ENCODE measurements at places on chromosomes 2 and 18. TPM values are rescaled to one million over a fixed set of nuclear protein-coding genes. Genes with fewer than 3 reads are reported as not detected.

DNA sequence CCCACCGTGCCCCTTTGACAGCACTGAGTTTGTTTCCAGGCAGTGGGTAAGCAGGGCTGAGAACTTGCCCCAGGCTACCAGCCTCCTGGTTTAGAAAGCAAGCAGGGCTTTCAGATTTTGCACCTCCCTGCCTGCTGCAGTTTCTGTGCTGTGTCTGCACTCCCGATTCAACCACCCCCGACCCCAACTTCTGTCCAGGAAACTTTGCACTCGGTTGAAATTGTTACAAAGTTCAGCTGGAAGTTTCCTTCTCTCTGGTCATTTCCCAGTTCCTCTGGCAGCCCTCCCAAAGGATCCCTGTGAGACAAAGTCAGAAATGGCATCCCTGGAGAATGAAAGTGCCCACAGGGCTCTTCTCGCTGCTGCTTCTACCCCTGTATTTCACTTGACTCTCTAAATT is 12.4 kb upstream of the UPP2 start:
- DNase-seq, result no peak

GRCh38 chr2:19035238-19035637 is 323.2 kb downstream of the OSR1 start:
- peak; percentile 68 for DNase-seq

DNA sequence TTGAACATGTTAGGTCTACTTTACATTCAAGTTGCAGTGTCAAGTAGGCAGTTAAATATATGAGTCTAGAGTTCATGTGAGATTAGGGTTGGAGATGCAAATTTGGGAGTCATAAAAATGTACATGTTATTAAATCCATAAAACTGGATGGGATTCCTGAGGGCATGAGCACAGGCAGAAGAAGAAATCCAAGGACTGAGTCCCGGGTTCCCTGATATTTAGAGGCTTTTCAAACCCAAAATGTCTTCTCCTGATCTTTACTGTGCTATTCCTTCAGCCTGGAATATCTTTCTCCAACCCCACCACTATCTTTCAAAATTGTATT is 23.3 kb upstream of the EXOC6B start:
- no peak for DNase-seq

- DNase-seq, result peak; percentile 51
Observed at GRCh38 chr2:229408356-229408755, 137.3 kb upstream of the PID1 start.

- no peak for DNase-seq
Observed at GRCh38 chr2:19659024-19659792, 242.6 kb downstream of the TTC32 start.

DNA sequence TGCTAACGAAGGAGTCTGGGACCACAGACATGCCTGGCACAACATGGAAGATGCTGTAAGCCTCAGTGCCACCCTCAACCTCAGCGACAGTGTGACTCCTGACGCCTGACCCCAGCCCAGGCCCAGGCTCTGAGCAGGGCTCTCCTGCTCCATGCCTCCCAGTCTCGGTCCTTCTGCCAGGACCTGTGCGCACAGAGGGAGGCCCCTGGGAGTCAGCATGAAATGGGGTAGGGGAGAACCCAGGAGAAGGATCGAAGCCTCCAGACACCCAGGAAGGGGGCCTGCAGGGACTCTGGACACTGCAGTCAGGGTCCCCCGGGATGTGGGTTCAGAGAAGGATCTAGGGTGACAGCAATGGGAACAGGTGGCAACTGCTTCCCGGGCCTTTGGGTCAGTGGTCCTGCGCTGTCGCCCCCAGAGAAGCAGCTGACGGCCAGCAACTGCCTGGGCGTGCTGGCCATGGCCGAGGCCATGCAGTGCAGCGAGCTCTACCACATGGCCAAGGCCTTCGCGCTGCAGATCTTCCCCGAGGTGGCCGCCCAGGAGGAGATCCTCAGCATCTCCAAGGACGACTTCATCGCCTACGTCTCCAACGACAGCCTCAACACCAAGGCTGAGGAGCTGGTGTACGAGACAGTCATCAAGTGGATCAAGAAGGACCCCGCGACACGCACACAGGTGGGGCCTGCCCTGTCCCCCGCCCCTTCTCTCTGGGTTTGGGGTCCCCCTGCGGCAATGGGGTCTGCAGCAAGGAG is 233.9 kb downstream of the ATAD2B start:
- DNase-seq, result no peak

DNA sequence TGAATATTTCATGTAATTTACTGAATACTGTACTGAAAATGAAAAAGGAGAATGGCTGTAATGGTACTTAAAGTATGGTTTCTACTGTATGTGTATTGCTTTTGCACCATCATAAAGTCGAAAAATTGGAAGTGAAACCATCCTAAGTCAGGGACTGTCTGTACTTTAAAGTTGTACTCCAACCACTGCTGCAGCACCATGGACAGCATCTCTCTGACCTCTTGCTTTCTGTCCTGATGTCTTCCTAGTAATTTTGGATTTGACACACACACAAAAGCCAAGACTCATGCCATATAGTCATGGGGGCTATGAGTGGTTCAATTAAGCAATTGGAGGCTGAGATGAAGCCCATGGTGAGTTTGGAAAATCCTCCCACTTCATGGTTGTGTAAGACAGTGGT is 256.3 kb upstream of the PKDCC start:
- peak; percentile 35 for DNase-seq

- DNase-seq, result no peak
Observed at GRCh38 chr18:32722279-32722678, 50.5 kb downstream of the KLHL14 start.

DNA sequence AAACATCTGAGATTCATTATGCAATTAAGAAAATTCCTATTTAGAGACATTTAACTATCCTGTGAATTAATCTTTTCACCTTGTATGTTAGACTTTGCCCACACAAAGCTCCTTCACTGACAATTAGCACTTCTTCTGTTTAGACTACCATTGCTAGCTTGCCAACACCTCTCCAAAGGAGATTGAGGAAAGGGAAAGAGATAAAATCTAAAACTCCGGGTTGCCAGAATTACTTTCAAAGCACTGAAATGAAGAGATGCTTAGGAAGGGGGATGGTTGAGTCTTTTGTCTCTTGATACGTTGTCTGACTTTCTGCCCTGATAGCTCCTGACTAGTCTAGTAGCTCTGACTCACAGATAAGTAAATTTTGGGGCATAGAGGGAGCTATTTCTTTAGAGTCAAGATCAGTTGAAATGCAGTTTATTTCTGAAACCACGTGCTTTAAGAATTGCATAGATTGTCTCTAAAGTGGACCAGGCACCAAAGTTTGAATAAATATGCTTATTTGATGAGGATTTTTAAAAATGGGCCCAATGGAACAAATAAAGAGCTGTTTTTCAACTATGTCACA is 74.1 kb upstream of the DSEL start:
- no peak for DNase-seq

DNA sequence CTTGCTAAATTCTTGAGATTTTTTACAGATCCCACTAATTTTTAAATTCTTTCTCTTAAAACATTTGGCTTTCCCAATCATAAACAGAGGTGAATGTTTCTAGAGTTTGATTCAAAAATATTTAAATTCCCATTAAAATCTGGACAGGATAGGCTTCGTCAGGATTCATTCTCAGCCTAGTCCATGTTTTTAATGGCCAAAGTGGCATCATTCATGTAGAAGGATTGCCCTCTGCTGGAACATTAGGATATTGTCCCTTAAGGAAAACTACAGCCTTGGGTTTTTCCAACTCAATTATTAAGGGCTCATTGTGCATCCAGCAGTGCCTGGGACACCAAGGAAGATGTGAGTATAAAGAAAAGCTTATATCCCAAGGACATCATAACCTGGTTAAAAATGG is 71.7 kb downstream of the TPGS2 start:
- DNase-seq, result no peak

GRCh38 chr2:181114021-181114420 is 133.6 kb downstream of the UBE2E3 start:
- no peak for DNase-seq

GRCh38 chr2:234091432-234091879 is 41.0 kb downstream of the SPP2 start:
- no peak for DNase-seq

DNA sequence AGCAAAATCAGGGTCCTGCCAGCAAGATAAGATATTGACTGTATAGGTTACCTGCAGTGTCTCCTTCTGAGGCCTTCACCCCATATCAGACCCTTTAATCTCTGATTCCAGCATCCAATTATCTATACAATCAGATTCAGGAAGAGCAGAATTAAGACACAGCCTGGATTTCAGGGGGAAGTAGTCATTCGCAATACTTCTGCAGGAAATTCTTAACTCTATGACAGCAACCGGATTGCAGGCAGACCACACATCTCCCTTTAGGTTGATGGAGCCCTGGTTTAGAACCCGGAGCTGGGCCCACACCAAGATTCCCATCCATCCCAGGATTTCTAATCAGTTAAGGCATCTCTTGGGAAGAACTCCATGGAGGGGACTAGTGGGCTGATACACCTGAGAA is 9.5 kb downstream of the ARL4C start:
- no peak for DNase-seq

- no peak for DNase-seq
Observed at GRCh38 chr2:29060441-29060840, 13.9 kb downstream of the PCARE start.

GRCh38 chr2:100529900-100530299 is 32.9 kb upstream of the PDCL3 start:
- no peak for DNase-seq

DNA sequence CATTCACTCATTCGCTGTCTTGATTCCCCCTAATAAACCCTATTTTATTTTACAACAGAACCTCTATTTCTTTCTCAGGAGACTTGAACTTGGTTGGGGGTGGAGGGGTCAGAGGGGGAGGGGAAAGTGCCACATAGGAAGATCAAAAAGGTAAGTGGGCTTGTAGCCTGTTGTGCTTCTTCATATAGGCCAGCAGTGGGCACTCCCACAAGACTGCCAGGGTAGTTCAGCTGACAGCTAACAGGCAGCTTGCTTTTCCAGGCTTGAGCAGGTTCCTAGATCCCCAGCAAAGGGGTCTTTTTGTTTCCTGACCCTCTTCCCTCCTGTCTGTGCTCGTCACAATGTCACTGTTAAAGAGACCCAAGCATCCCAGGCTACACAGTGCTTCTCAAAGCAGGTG is 829 bp upstream of the KIAA2012 start:
- DNase-seq, result no peak

DNA sequence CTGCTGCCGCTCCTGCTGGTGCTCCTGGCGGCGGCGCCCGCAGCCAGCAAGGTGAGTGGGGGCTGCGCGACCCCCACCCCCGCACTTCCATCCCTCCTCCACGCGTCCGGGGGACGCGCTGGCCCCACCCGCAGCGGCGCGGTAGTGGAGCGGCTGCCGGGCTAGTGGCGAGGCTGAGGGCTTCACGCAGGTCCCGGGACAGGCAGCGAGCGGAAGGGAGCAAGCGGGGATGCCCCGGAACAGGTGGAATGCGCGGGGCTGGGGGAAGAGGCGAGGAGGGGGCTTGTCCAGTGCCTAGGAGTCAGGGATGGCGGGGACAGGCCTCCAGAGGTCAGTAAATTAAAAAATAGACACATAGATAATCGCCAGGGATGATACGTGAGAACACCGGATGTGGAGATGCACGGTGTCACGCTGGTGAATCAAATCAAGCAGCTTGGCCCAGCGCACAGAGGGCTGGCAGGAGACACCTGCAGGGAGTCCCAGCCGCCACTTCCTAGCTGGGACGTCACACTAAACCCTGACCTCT is 403 bp downstream of the COL4A3 start:
- DNase-seq, result no peak

GRCh38 chr2:61091485-61091884 is 25.8 kb downstream of the SANBR start:
- DNase-seq, result no peak

GRCh38 chr2:181464966-181465365 is 7.8 kb downstream of the ITGA4 start:
- DNase-seq, result no peak

- no peak for DNase-seq
Observed at GRCh38 chr2:182142062-182142461, 156.4 kb downstream of the PPP1R1C start.

DNA sequence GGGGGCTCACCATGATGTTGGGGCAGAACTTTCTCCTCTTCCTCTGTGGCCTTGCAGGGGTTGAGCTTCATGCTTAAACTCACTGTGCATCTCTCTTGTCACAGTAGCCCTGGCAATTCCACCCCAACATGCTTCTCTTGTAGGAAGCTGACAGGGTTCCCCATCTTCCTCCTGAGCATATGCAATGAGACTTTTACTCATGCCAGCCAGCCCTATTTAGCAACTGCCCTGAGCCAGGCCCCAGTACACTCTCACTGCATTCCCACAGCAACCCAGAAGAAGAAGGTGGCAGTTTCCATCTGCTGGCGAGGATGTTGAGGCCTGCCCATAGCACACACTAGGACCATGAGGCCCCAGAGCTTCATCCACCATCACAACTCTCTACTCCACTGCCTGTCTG is 72.2 kb upstream of the TEX51 start:
- DNase-seq, result no peak

DNA sequence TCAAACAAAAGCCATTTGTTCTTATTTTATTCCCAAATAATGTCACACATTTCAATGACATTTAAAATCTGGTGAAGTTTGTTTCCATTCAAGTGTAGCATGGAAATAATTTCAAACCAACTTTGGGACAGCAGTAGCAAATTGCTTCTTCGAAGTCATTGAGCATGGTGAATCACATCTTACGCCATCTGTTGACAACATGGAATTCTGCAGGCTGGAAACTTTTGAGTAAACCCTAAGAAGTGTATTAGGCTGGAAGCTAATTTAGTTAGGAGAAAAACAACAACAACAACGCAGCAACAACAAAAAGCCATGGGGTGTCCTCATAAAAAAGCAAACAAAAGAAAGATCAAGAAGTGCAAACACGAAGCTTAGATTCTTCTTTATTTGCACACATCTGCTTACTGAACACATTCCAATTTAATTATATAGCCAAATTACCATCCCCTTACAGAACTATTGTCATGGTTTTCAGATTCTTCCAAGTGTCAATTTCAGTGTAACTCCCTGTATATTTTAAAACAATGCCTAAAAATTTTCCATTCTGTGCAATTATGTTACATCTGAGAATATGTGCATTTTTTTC is 659.0 kb upstream of the CDH7 start:
- no peak for DNase-seq

- no peak for DNase-seq
Observed at GRCh38 chr2:231992888-231993287, 31.4 kb downstream of the DIS3L2 start.

GRCh38 chr2:98709535-98709934 is 21.4 kb downstream of the MGAT4A start:
- DNase-seq, result no peak

GRCh38 chr2:201931951-201932350 is 101.7 kb upstream of the FZD7 start:
- no peak for DNase-seq

Gene REG1B
- not detected for total RNA-seq

Gene NEB
- total RNA-seq, result 0.18 TPM

Gene AQP12A
- not detected for total RNA-seq

Gene SMIM21
- not detected for total RNA-seq

Gene ADD2
- 0.82 TPM for total RNA-seq

Gene INPP5D
- total RNA-seq, result 5.0 TPM

Gene CCDC121
- 8.5 TPM for total RNA-seq

Gene AKAIN1
- total RNA-seq, result not detected

Gene CYP27A1
- total RNA-seq, result 31.8 TPM

Gene CSRNP3
- 13.9 TPM for total RNA-seq

Gene TRIB2
- 68.1 TPM for total RNA-seq

Gene CIB4
- not detected for total RNA-seq

Gene STAT4
- total RNA-seq, result 1.2 TPM

Gene CYS1
- total RNA-seq, result 14.2 TPM

Gene HOXD4
- 10.4 TPM for total RNA-seq

Gene METAP1D
- 13.1 TPM for total RNA-seq

Measured in ovary (tissue), 10 donors.